Activated CD4-positive, CD25-positive, alpha-beta regulatory T cell (primary cell): ENCODE measurements at places on chromosomes 13 and 19.

DNA sequence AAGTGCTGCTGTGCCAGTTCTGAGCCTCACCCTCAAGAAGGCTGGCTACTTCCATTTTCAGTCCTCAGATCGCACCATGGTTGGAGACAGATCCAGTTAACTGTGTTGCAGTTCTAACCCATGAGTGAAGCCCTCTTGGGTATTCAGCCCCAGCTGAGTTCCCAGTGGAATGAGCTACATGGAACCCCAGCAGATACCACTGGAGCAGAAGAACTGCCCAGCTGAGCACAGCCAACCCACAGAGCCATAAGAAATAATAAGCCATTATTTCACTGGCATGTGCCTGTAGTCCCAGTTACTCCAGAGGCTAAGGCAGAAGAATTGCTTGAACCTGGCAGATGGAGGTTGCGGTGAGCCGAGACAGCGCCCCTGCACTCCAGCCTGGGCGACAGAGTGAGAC lies 59.9 kb downstream of the LATS2 start:
- no peak for DNase-seq

DNA sequence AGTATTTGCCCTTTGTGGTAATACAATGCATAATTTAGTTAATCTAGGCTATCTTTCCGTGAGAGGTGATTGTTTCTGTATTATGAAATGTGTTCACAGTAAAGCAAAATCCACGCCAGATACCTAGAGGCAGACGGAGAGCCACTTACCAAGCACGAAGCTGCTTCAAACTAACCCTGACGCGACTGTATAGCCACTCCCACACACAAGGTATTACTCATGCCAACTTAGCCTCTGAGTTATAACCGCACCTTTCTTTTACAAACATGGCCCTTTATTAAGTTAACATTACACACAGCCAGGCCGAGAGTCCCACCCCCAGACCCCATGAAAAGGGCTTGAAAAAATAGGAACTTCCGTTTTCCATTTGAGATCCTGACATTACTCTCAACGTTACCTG lies 185.7 kb downstream of the ABCC4 start:
- no peak for DNase-seq

DNA sequence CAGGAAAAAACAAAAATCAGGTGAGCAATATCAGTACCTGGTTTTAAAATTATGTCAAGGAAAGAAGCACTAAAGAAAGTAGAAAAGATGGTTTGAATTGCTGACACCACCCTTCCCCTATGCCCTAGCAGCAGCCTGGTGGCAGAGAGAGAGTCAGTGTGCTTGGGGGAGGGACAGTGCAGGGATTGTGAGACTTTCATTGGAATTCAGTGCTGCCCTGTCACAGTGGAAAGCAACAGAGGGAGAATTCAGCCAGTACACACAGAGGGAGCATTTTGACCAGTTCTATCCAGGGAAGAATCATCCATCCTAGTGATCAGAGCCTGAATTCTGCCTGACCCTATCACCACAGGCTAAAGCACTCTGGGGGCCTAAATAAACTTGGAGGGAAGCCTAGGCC lies 222.4 kb upstream of the PCDH17 start:
- DNase-seq: no peak

- DNase-seq: no peak
These were observed 2818.6 kb upstream of the PCDH20 start for GRCh38 chr13:64234255-64234654.

DNA sequence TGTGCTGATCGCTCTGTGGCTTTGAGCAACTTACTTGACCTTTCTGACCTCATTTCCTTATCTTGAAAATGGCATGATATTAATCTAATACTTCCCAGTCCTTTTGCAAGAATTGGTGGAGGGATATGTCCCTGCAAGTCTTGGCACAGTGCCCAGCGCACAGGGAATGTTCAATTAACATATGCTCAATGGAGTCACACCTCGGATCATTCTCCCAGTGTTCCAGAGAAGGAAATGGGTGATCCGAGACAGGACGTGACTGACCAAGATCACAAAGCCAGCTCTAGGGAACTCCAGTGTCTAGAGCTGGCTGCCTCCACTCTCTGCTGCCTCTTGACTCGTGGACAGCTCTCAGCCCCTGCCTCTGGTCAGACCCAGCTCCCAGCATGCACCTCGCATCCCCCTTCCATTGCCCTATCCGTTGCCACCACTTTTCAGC lies 3.6 kb downstream of the CDC42EP5 start:
- DNase-seq: no peak

GRCh38 chr13:54950546-54950945 lies 1921.9 kb downstream of the OLFM4 start:
- no peak for DNase-seq

GRCh38 chr13:114053026-114053425 lies 79.2 kb upstream of the C13orf46 start:
- no peak for DNase-seq

DNA sequence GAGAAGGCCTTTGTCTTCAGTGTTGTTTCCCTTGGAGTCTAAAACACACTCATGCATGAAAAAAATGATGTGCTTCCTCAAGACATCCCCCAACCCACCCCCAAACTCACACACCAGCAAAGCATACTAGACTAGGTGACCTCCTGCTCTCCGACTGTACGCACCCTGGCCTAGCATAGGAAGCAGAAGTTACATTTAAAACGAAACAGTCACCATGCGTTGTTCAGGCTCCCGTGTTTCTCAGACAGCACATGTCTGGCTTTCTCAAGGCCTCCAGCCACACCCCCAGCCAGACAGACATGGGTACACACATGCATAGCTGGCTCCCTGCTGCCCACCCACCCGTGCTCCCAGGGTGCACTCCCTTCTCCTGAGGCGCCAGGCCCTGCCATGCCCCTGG lies 28.7 kb upstream of the C1QTNF9 start:
- no peak for DNase-seq
